ENCODE measurements at places on chromosomes 7 and 10.

DNA sequence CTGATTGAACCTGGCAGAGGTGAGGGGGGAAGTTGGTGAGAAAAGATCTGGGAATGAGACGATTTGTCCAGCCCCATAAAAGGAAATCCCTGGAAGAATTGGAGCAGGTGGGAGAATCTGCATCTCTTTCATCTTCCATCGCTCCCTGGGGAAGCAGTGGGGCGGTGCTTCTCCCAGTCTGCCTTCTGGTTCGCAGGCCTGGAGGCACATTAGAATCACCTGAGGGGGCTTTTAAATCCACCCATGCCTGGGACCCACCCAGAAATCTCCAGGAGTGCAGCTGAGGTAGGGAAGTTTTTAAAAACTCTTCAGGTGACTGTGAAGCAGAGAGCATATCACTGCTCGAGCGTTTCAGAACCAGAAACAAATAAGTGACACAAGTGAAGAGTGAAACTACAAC lies 26.7 kb upstream of the SYPL1 start:
- DNase-seq = no peak

DNA sequence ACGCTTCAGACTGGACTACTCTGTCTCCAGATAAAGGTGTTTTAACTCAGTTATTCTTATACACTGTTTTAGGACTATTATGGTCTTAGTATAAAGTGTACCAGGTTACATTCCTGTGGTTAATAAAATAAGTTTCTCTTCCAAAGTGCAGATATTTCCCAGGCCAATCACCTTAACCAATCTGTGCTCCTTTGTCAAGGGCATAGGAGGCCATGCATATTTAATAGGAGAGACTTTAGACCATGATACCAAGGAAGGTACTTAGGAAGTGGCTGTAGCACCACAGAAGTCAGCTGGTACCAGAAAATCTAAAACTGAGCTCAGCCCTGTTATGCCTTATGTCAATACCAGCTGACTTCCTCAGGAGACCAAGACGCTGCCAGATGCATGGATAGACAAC lies 226.5 kb upstream of the TMEM72 start:
- no peak for DNase-seq

DNA sequence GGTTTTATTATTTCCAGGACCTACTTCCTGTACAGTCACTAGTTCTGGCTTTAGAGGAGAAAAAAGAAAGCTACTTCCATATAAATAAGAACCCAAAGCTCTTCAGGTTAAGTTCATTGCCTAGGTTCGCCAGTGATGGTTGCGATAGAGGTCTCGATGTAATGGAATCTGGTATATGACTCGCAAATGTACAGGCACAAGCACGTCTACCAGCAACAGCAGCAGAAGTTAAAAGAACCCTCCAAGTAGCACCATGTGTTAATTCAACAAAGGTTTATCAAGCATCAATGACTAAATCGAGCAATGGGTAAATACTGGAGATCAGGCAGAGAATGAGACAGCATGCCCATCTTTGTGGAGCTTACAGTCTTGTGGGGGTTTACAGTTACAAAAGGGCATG lies 155.4 kb downstream of the BTAF1 start:
- DNase-seq = no peak

GRCh38 chr7:26688388-26688787 lies 176.0 kb downstream of the SKAP2 start:
- DNase-seq = no peak

DNA sequence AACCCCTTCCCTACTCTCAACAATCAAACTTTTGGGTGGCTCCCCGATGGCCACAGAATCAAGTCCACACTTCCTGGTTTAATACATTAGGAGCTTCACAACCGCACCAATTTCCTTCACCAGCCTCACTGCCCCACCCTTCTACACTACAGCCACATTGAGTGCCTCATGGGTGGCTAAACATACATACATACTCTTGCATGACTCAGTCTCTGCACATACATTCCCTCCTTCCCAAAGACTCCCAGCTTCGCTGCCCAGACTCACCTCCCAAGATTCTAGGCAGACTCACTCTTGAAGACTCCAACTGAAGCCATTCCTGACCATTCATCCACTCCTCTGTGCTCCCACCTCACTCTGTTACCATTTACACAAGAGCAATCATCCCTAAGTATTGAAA lies 15.9 kb downstream of the VPS41 start:
- peak; percentile 62 for DNase-seq

GRCh38 chr7:90530263-90530662 lies 60.8 kb downstream of the PTTG1IP2 start:
- DNase-seq = peak; percentile 23
